CD4-positive, alpha-beta T cell treated with Interferon alpha-2 for 1 hour (primary cell): ENCODE measurements at places on chromosomes 6 and 20.

GRCh38 chr6:145602726-145603326, 132.5 kb downstream of the EPM2A start:
- no peak for DNase-seq

DNA sequence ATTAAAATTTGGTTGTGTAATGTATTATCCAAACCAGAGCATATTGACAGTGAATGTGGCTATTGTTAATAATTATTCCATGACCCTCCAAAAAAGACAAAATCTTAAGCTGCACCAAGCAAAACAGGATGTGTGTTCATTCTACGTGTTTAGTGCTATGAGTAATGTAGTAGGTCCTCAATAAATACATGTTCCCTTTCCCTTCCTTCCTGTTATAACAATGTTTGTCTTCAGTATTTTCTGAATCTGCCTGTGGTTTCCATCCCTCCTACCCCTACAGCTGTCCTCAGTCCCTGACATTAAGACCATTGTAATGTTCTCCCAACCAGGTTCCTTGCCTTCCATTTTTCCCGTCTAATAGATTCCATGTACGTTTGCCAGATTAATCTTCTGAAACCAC, 163.8 kb downstream of the AIG1 start:
- DNase-seq = no peak

DNA sequence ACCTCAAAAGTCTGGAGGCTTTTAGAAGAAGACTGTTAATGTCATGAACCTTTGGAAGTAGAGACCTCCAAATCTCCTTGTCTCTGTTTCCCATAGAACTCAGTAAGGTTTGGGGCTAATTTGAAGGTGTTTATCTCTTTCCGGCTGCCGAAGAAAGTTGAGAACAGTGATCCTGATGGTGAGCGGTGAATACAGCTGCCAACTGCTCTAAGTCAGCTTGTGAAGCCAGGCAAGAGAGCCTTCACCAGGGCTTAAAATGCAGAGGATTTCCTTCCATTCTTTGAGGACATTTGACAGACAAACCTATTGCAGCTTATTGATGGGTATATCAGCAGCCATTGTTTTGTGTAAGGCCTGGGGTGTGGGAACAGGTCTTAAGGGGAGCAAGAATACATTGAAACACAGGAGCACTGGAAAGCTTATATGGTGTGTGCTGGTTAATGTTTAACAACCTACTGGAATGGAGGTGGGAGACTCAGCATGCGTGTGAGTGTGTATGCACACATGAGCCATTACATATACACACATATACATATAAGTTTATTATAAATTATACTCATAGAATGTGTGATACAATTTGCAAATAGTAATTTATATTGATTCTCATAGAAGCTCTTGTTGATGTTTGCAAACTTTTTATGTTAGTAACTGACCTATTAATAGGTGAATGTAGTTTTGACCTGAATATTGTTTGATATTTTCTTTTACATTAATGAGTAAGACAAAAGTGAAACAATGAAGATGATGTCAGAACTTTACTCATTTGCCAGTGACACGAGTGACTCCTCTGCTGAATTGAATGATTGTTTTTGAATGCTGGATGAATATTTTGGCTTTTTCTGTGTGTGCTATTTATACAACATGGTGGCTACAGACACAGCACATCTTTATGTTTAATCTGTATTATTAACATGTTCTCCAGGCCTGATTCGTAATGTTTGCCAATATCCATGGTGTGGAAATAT, 18.1 kb downstream of the PLEKHG1 start:
- DNase-seq = no peak

DNA sequence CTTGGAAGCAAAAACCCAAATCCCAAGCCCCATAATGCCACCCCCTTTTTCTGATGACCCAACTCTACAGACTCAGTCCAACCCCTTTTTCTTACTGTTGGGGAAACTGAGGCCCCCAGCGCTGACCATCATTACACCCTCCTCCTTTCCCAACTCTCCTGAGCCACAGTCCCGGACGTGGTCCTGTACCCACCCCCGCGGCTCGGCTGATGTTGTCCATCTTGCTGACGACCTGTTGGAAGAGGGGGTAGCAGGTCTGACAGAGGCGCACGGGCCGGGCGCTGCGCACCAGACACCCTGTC, 533 bp downstream of the OSTM1 start:
- DNase-seq = no peak

GRCh38 chr6:118171852-118172251, 264.8 kb downstream of the SLC35F1 start:
- DNase-seq = no peak

GRCh38 chr6:80163754-80164187, 57.3 kb downstream of the BCKDHB start:
- DNase-seq = peak; percentile 15

GRCh38 chr20:62795023-62795761, 1.1 kb upstream of the MRGBP start:
- peak; percentile 54 for DNase-seq

DNA sequence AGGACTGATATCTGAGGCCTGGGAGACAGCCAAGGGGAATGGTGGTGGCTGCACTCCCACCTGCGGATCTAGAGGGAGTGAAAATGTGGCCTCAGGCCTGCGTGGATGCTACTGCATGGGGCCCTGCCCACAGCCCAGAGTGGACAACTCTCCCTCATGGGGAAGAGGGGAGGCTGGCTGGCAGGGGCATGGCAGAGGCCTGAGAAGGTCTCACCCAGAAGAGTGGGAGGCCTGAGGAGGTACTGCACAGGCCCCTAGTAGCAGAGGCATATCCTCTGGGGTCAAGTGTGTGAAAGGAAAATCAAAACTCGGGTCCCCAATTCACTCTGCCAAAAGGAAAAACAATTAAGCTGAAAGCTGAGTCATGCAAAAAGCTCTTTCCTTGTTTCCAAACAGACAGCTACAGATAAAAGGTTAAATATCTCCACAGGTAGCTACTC, 158.2 kb downstream of the AKAP7 start:
- DNase-seq = no peak

GRCh38 chr6:15239616-15240364, 6.1 kb upstream of the JARID2 start:
- DNase-seq = no peak

DNA sequence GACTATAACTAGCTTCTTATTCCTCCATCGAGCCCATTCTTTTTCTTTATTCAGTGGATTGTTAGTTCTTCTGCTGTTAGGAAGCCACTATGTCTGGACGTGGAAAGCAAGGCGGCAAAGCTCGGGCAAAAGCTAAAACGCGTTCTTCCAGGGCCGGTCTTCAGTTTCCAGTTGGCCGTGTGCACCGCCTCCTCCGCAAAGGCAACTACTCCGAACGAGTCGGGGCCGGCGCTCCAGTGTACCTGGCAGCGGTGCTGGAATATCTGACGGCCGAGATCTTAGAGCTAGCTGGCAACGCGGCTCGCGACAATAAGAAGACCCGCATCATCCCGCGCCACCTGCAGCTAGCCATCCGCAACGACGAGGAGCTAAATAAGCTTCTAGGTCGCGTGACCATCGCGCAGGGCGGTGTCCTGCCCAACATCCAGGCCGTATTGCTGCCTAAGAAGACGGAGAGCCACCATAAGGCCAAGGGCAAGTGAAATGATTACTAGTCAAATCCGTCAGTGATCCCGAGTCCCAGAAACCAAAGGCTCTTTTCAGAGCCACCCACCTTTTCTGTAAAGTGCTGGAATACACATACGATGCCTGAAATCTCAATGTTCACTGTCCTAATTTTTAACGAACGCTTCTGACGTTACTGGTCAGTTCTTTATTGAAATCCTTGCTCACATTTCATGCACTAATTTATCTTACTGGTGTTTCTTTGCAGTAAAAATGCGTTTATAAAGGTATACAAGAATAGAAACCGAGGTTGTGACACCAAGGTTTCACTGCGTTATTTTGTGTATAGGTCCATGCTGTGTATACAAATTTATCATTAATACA, 129.9 kb downstream of the HFE start:
- no peak for DNase-seq

GRCh38 chr20:42024653-42025052, 406.5 kb upstream of the CHD6 start:
- no peak for DNase-seq

DNA sequence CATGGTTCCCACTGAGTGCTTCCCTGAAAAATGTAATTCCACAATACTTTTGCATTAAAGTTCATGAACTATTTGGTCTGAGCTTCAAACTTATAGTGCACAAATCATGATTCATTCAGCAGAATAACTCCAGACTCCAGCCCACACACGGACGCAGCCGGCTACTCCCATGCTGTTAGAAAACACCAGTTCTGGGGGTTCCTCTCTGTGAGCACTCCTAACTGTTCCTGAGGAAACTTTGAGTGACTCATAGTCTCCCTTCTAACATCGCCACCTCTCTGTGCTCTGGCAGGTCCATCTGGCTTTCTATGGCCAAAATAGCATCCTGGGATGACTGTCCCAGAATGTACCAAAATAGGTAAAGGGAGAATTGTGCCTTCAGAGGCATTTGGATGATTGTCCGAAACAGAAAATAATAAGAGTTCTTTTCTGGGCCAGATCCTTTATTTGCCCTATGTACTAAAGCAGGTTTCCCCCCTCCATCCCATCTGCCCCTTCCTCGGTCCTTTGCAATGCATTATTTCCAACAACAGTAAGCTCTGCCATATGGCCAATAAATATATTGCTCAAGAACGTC, 32.3 kb upstream of the LY86 start:
- no peak for DNase-seq

DNA sequence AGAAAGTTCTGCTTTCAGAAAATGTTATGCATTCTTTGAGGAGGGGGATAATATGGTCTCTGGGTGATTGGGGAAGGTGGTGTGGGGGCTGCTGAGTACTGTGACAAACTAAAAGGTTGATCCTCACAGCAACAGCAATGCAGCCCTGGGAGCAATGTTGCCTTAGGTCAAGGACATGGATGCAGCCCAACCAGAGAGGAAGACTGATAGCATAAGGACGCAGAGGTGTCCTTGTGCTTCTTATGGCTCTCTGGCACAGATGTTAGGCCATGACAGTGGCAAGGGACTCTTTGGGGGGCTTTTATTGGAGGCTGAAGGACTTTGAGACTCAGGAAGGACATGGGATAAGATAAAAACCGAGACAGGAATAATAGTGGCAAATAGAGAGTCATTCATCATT, 186.2 kb upstream of the PHACTR1 start:
- DNase-seq = no peak

DNA sequence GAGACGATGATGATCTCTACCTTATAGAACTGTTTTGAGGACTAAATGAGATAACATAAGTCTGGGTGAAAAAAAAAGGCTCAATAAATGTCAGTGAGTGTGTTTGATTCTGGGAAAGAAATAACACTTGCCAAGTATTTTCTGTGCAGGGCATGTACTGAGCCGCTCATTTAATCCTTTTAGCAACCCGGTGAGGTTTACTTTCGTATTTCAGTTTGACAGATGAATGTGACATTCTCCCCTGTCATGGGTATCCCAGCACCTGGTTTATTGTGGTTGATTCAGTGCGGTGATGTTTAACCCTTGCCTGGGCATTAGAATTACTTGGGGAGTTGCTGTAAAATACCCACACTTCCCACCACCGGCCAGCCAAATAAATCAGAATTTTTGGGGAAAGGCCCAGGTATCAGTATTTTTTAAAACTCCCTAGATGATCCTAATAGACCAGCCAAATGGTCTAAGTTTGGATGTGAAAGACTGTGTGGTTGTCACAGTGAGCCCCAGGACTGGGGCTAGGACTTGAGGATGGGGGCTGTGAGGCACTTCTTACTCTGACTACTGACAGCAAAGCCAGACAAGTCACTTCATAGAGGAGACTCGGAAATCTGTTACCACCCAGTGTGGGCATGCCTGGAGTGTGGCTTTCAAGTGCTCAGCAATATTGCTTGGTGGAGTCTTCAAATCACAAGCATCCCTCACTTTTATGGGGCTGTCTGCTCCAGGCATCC, 100.2 kb upstream of the KCNG1 start:
- no peak for DNase-seq

- DNase-seq = no peak
Measured at GRCh38 chr6:165798991-165799390, 135.9 kb upstream of the PDE10A start.

GRCh38 chr6:31354158-31354863, 2.7 kb downstream of the HLA-B start:
- DNase-seq = peak; percentile 26

- DNase-seq = no peak
Measured at GRCh38 chr20:46584508-46584907, 34.1 kb upstream of the OCSTAMP start.

GRCh38 chr6:162109480-162110050, 618.0 kb downstream of the PRKN start:
- no peak for DNase-seq

- DNase-seq = no peak
Measured at GRCh38 chr6:83472767-83473166, 39.6 kb upstream of the PRSS35 start.

GRCh38 chr6:33397541-33397940, 5.9 kb downstream of the KIFC1 start:
- no peak for DNase-seq

- DNase-seq = no peak
Measured at GRCh38 chr6:143867236-143867635, 3.0 kb downstream of the ZC2HC1B start.

- no peak for DNase-seq
Measured at GRCh38 chr6:168231393-168231957, 88.1 kb downstream of the DACT2 start.

DNA sequence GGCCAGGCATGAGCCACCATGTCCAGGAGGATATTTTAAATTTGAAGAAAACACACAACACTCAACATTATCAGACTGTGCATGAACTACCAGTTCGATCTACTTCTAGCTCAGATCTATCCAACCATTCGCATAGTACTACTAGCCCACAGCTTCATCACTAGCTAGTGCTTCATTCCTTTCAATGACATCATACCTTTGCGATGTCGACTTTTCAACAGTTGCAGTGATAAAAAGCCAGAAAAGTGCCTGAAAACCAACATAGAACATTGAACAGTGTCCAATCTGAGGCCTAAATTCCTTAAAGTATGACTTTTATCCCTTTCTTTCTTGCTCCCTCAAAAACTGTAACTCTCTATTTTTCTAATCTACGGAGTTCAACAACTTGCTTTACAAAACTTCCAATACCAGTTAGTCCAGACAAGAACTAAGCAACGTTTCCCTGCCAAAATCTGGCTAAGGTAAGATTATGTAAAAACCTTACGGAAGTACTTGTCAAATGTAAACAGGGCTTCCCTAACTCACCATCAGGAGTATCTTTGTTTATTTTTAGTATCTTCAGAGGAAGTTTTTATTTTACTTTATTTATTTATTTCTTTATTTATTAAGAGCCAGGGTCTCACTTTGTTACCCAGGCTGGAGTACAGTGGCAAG, 434.0 kb upstream of the JARID2 start:
- no peak for DNase-seq

- no peak for DNase-seq
Measured at GRCh38 chr20:12594410-12595088, 414.2 kb upstream of the SPTLC3 start.

DNA sequence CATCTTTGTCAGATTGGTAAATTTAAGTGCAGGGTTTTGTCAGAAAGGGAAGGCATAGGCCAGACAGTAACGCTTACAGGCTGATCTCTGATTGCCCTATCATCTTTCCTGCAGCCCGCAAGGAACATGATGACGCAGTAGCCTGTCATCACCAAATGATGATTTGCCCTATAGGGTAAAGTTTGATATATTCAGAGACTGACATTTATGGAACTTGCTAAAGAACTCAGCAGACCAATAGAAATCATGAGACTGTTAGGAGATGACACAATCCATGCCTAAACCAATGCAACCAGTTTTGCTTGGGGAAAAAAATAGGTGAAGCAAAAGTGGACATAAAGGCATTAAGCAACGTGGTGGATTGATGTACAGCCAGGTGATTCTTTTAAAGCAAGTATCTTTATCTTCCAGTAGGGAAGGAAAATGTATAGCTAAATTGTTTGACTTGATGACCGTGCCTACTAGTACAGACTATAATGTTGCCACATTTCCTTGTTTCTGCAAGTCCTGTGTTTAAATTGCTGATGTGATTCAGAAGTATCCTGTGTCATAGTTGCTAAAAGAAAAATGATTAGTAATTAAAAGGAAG, 2.4 kb downstream of the NUS1 start:
- DNase-seq = peak; percentile 17
